AG08395 (cell line): ENCODE measurements at places on chromosomes 3 and 15.

- DNase-seq, result peak; percentile 63
Observed at GRCh38 chr15:100651253-100651652, 48.9 kb downstream of the ASB7 start.

GRCh38 chr3:74771401-74771800, 156.9 kb upstream of the CNTN3 start:
- no peak for DNase-seq

GRCh38 chr15:67033571-67034044, 31.8 kb upstream of the SMAD3 start:
- DNase-seq, result no peak

- no peak for DNase-seq
Observed at GRCh38 chr3:22245811-22246583, 495.0 kb upstream of the ZNF385D start.

- peak; percentile 87 for DNase-seq
Observed at GRCh38 chr3:8555113-8555661, 53.6 kb downstream of the LMCD1 start.

GRCh38 chr15:41286665-41287333, 45.6 kb downstream of the OIP5 start:
- DNase-seq, result peak; percentile 29

DNA sequence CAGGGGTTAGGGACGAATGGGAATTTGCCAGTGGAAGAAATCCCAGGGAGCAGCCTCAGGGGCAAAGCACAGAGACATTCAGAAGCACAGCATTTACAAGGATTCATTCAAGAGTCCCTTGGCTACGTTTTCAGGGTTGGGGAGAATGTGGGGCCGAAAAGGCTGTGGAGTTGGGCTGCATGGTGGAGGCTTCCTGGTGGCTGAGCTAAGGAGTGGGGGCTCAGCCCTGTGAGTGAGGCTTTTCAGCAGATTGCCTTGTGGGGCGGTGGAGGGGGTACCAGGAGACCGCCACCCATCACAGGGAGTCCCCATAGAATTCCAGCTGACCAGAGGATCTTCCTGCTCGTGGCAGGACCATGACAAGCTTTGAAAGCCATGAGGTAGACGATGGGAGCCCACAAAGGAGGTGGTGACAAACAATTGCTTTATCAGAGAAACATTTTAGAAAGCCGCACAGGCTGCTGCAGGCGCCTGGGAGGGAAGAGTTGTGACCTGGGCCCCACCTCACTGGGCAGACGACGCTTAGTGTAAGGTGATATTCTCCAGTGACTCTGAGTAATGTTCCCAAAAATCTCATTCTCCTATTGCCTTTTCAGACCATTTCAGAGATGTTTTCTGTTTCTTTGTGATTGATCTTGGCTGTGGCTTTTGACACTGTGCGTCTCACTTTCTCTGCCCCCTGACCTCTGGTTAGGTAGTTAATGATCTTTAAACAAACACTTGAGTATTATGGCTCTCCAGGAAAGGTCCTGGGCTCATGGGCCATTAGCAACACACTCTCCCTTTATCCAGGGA, 128.0 kb downstream of the DNAJB8 start:
- no peak for DNase-seq

DNA sequence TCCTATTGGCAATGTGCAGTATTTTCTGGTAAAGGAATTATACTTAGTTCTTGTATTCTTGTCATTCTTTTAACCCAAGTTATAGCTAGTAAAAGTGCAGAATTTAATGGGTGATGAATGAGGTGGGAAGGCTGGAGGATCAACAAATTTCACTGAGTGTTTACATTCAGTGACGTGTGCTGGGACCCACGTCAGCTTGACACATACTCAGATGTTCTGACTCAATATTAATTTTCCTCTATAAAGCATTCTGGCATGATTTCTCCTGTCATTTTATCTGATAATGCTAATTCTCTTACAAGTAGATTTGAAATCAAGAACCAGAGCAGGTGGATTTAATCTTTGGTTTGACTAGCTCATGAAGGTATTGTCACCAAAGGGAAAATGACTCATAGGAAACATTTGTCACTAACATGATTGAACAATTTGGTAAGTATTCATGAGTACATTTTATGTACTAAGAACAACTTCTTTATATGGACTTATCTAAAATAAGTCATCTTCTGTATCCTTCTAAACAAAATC, 71.0 kb upstream of the SYNPR start:
- no peak for DNase-seq

- DNase-seq, result no peak
Observed at GRCh38 chr3:127714125-127714571, 41.4 kb downstream of the ABTB1 start.

DNA sequence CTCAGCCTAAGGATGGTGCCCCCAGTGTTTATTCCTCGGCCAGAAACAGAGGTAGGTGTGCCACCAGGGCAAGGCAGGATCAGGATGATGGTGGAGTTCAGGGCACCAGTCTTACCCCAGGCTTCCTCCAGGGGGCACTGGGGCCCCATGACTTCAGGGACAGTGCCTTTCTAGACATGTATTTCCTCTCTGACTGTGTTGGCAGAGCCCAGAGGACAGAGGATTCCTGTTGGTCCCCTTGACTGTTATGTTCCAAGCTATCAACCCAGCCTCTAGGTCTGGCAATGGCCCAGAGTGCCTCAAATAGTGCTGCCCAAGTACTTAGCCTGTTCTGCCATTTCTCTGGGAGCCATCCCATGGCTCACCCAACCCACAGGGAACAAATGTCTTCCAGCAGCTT, 2.8 kb downstream of the HEMK1 start:
- peak; percentile 84 for DNase-seq

DNA sequence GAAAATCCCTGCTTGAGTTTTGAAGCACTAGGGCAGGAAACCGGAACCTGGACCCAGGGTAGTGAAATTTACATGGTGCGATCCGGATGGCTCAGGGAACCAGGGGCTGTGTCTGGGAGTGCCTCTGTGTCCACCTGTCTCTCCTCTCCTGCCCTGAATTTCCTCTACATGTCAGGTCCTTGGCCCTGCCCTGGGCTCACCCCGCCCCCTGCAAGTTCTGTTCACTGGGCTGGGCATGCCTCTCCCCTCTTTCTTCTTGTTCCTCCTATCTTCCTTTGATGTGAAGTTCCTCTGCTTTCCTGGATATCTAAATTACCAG, 435.9 kb upstream of the RBMS3 start:
- no peak for DNase-seq

- no peak for DNase-seq
Observed at GRCh38 chr3:116977441-116977840, 267.9 kb downstream of the TUSC7 start.
